NCI-H1436 (cell line): ENCODE measurements at places on chromosomes 2 and 18.

DNA sequence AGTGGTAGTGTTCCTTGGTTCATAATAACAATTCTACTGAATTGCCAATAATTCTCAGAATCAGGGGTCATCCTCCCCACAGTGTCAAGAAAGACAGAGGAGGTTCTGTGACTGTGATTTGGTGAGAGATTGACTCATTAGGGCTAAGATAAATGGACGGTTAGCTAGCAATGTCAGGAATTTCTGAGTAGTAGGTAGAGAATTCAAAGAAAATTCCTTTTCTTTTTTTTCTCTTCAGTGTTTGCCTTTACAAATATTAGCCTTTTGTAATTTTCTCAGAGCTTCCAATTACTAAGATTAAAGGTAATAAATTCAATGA lies 16.8 kb upstream of the CRIM1 start:
- DNase-seq, result no peak

GRCh38 chr2:60353863-60354262 lies 199.6 kb downstream of the BCL11A start:
- DNase-seq, result no peak

GRCh38 chr2:241886840-241887447 lies 17.4 kb downstream of the RTP5 start:
- DNase-seq, result no peak

- no peak for DNase-seq
These were observed 32.4 kb downstream of the HS1BP3 start for GRCh38 chr2:20618468-20618885.

- no peak for DNase-seq
These were observed 48.9 kb downstream of the FAM98A start for GRCh38 chr2:33550206-33550605.

DNA sequence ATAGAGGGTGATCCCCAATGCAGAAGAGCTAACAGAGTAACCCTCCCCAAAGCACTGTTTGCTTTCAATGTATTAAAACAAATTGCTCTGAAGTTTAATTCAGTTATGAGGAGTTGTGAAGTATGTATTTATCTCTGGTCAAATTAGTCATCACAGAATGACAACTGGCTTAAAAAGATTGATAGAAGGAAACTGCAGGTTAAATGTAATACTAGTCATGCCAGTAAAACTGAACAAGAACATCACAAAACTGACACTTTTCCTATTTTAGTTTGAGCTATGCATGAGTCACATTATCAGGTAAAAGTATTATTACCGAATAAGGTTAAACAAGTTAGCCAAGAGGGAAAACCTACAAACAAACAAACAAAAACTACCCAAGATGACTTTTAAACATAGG lies 99.0 kb upstream of the ACVR1C start:
- DNase-seq, result no peak

GRCh38 chr2:195337597-195337996 lies 319.4 kb upstream of the SLC39A10 start:
- no peak for DNase-seq

GRCh38 chr2:25073914-25074313 lies 32.0 kb downstream of the EFR3B start:
- DNase-seq, result no peak

DNA sequence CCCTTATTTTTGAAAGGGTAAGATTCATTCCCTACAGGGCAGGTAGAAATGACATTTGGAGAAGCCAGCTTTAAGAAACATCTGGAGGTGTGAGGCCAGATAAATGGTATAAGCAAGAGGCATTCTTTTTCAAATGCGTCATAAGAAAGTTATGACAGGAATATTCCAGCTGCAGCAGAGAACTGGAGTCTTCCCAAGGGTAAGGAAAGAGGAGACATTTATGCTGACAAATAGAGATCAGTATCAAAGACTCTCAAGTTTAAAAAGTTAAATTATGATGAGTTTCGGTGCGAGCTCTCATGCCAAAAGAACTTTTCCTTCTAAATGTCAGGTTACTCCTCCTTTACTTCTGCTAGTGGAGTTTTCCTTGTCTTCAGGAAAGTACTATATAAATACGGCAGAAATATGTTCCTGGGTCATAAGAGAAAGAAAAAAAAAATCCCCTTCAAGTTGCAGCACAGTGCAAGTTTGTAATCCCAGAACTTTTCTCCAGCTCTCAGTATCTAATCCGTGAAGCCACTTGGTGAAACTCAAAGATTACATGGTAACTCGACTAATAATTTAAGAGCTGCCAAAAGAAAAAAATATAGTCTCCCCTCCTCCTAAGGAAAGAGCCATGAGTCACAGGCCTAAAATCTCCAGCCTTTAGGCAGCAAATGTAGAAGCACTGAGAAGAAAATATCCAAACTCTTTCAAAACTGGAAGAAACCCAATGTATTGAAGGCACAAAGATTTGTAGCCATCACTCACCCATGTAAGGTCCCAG lies 428.1 kb downstream of the MEIS1 start:
- DNase-seq, result no peak

DNA sequence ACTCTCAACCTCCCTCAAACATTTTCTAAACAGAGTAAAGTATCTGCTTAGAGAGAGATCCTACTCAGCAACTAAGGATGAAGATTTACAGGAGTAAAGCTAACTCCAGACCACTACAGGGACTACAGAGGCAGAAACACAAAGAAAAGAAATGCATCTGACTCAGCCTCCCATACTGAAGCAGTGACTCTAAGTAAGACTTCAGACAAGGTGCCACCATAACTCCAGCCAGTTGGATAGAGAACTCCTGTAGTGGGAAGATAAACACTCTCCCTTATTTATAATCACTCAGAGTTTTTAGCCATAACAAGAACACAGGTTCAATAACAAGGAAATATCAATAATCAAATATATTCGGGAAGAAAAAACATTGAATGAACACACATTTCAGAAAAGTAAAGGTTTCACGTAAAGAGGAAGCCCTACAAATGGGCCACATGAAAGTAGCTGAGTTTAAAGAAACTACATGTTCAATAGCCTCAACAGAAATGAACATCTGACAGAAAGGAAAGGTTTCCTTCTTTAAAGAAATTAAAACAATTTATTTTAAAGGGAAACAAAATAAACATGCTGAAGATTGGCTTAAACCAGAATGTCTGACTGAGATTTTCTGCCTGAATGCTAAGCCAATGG lies 519.9 kb downstream of the KCNJ3 start:
- no peak for DNase-seq

DNA sequence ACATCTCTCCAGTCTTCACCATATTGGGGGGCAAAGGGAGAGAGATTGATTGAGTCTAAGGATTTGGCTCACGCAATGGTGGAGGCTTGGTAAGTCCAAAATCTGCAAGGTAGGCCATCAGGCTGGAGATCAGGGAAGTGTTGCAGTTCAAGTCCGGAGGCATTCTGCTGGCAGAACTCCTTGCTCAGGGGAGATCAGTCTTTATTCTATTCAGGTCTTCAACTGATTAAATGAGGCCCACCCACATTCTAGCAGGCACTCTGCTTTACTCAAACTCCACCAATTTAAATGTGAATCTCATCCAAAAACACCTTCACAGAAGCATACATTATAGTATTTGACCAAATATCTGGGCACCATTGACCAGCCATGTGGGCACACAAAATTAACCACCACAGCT lies 21.4 kb downstream of the SMYD1 start:
- no peak for DNase-seq

GRCh38 chr2:195543902-195544894 lies 112.8 kb upstream of the SLC39A10 start:
- DNase-seq, result no peak

DNA sequence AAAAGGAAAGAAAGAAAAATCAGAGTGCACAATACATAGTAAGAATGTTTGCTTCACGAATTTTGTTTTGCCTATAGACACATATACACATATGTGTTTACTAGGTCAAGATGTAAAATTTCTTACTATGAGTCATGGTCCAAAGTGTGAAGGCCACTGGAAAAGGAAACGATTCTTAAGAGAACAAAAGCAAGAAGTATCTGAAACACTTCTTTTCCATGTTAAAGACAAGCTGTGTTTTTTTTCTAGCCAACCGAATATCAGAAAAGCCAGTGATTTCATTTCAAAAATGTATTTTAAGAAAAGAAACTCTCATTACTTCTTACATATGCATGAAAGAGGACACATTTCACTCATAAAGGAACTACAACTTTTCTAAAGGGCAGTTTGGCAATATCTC lies 24.9 kb downstream of the PECR start:
- DNase-seq, result no peak

DNA sequence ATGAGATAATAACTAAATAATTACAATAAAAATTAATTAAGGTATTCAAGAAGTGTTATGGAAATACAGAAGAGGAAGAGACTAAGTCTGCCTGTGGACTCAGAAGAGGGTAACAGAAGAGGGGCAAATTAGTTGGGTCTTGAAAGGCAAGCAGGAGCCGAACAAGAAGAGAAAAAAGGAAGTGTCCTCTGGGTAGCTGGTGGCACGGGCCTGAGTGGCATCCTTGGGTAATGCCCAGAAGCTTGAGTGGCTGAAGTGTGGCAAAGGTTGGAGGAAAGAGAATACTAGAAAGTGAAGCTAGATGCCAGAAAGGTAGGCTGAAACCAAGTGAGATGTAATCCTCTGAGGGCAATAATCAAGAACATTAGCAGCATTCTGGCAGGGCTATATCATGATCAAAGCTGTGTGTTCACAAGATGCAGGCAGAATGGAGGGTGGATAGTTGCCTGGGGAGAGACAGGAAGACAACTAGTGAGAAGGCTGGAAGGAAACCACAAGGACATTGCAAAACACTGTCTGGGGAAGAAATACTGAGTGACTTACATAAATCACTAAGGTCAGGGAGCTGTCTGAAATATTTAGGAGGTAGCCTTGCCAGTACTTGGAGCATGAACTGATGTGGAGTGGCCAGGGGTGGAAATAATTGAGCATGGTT lies 16.2 kb downstream of the DOCK10 start:
- no peak for DNase-seq

GRCh38 chr2:210387074-210387473 lies 72.1 kb upstream of the MYL1 start:
- no peak for DNase-seq

DNA sequence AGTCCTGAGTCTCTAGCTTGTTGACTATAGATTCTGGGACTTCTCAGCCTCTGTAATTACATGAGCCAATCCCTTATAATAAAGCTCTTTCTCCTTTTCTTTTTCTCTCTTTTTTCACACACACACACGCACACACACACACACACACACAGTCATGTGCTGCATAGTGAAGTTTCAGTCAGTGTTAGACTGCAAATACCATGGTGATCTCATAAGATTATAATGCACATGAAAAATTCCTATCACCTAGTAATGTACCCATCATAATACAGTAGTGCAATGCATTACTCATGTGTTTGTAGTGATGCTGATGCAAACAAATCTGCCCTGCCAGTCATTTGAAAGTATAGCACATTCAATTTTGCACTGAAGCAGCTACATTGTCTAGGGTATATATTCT lies 558.2 kb downstream of the SUCLG1 start:
- no peak for DNase-seq

- peak; percentile 7 for DNase-seq
These were observed 106.4 kb upstream of the CCDC85A start for GRCh38 chr2:56077359-56077915.

DNA sequence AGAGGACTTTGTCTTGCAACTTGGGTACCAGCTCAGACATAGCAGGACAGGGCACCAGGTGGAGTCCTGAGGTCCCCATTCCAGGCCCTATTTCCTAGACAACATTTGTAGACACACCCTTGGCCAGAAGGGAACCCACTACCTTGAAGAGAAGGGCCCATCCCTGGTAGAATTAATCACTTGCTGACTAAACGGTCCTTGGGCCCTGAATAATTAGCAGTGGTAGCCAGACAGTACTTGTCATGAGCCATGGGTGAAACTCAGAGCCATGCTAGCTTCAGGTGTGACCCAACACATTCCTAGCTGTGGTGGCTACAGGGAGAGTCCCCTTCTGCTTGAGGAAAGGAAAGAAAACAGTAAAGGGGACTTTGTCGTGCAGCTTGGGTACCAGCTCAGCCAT lies 28.5 kb upstream of the ACTR2 start:
- no peak for DNase-seq

DNA sequence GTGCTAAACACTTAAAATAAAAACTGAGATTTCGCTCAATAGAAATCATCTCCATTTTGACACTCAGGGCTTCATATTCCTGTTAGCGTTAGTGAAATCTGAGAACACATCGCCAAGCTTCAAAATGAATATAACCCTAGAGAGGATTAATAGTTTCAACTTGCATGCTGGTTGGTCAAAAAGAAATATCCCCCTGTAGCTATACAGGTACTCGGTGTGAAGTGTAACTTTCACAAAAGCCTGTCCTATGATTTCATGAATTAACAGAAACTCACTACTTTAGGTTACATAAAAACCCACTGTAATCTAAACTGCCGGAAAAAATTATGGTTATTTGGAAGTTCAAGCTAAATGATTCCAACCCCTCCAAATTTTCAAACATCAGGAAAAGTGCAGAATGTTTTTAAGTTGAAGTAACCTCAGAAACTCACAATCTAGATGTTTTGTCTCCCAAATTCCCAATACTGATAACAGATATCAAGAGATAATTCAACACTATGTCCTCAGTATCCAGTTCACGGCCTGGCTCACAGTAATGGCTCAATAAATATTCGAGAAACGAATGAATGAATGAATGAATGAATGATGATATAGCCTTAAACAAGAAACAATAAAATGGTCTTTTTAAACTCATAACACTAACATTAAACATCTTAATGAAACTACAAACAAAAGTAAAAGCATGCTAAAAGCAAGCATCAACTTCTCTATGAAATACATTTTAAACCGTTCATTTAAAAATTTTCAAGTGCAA lies 2.5 kb downstream of the TLK1 start:
- DNase-seq, result no peak

- no peak for DNase-seq
These were observed 49.5 kb downstream of the PTPRM start for GRCh38 chr18:7616661-7617060.

DNA sequence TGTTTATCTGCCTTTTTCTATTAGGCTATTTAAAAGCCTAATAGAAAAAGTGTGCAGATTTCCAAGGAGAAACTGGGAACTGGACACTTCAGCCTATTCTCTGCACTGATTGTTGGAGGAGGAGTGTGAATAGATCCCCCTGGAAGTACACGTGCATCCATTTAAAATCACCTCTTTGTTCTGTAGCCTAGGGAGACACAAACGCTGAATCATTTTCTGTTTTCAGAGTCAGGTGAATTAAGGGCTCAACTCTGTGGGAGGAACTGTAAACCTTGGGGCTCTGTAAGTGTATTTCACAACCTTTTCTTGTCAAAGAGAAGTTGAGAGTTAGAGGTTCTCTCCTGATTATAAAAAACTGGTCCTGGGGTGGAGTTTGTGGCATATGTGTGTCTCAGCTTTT lies 159.7 kb downstream of the SPAG16 start:
- DNase-seq, result no peak

DNA sequence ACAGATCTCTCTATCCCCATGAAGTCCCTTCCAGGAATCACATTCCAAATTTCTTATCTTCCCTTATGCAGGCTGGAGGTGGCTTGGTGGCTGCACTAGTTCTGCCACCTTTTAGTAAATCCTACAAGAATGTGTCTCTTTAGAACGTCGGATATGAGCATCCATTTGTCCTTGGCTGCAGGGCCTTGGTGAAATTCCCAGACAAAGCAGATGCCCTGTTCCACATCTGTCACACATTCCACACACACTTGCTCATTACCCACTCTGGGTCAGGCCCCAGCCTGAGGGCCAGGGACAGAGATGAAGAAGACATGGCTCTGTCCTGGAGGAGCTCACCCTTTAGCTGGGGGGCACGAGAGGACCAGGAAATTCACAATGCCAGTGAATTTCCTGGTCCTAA lies 31.2 kb upstream of the GPR17 start:
- DNase-seq, result no peak

GRCh38 chr2:43083710-43084698 lies 142.4 kb downstream of the ZFP36L2 start:
- no peak for DNase-seq

GRCh38 chr2:176268976-176269318 lies 295 bp upstream of the MTX2 start:
- DNase-seq, result no peak
